Tibial nerve (tissue), 4 donors: ENCODE measurements at places on chromosomes 3 and 15. TPM values are rescaled to one million over a fixed set of nuclear protein-coding genes. Genes with fewer than 3 reads are reported as not detected.

DNA sequence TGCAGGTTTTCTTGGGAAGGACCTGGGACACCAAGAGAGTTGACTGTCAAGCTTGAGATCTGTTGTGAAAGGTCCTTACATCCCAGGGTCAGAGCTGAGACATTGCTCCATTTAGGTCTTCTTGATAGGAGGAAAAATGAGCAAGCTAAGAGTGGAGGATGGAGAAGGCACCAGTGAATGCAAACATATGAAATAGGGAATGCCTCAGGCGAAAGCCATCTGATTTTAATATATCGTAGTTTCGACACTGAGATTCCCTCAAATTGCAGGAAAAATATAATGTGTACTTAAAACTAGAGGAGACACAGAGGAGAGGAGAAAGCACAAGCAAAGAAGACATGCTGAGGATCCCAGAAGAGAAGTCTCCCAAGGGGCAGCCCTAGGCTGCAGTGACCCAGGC lies 85.5 kb downstream of the TM4SF4 start:
- DNase-seq: no peak

- DNase-seq: no peak
These were observed 430.2 kb upstream of the MCTP2 start for GRCh38 chr15:93801206-93801605.

The LDHAL6B gene
- total RNA-seq: not detected

The CERS3 gene
- total RNA-seq: not detected

The SEMA3B gene
- total RNA-seq: 251 TPM

DNA sequence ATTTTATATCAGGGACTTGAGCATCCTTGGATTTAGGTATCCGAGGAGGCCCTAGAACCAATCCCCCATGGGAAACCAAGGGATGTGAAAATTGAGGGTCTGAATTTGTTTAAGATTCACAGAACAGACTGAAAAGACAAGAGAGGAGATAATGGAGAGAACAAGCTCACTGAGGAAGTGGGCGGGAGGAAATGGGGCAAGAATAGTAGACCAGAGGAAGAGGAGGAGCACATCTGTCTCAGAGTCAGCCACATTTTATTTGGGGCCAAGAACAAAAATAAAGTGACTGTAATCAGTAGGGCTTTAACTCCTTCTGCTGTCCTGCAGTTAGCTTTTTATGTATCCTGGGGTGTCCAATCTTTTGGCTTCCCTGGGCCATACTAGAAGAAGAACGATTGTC lies 63.8 kb downstream of the BLM start:
- DNase-seq: no peak

- DNase-seq: peak; percentile 36
These were observed 26.6 kb downstream of the ILDR1 start for GRCh38 chr3:121995161-121996137.

GRCh38 chr15:25416693-25417092 lies 22.1 kb downstream of the UBE3A start:
- no peak for DNase-seq

The PLXNA1 gene
- 39.8 TPM for total RNA-seq
